Iris pigment epithelial cell (primary cell): ENCODE measurements at places on chromosomes 5 and 9.

DNA sequence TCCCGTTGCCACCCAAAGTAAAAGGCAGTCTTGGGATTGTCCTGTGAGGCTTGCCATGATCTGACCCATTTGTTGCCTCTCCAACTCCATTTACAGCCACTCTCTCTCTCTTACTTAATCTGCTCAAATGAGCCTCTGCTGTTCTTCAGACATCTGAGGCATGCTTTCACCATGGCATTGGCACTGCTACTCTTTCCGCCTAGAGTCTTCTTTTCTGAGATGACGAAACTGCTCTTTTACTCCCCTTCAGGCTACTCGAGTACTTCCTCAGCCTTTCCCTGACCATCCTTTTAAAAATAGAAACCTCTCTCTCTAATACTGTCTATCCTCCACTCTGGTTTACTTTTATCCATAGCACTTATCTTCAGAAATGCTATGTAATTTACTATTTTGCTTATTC is 9.0 kb downstream of the FOCAD start:
- DNase-seq, result peak; percentile 47

GRCh38 chr5:107969847-107970246 is 299.1 kb upstream of the EFNA5 start:
- no peak for DNase-seq

- DNase-seq, result no peak
Measured at GRCh38 chr5:137265457-137265856, 233.7 kb downstream of the SPOCK1 start.

DNA sequence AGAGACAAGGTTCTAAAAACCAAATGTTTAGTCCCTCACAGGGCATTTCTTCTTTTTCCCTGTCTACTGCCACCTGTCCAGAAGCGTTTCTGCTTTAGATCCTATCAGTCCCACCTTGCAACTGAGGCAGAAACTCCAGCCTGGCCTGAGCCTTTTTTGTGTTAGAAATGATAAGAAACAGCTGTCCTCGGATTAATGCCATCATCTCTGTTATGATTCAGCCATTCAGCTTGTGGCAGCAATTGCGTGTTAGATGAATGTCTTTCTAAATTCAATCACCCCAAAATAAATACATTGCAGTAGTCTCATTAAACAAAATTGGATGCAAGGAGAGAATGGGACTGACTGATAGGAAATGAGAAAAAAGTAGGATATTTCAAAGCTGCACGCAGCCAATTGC is 28.3 kb upstream of the FRMPD1 start:
- no peak for DNase-seq

- peak; percentile 79 for DNase-seq
Measured at GRCh38 chr5:98872674-98873073, 56.1 kb downstream of the CHD1 start.

- peak; percentile 47 for DNase-seq
Measured at GRCh38 chr5:87411973-87412629, 629 bp downstream of the CCNH start.

GRCh38 chr9:95463148-95464060 is 53.4 kb downstream of the PTCH1 start:
- DNase-seq, result peak; percentile 3

DNA sequence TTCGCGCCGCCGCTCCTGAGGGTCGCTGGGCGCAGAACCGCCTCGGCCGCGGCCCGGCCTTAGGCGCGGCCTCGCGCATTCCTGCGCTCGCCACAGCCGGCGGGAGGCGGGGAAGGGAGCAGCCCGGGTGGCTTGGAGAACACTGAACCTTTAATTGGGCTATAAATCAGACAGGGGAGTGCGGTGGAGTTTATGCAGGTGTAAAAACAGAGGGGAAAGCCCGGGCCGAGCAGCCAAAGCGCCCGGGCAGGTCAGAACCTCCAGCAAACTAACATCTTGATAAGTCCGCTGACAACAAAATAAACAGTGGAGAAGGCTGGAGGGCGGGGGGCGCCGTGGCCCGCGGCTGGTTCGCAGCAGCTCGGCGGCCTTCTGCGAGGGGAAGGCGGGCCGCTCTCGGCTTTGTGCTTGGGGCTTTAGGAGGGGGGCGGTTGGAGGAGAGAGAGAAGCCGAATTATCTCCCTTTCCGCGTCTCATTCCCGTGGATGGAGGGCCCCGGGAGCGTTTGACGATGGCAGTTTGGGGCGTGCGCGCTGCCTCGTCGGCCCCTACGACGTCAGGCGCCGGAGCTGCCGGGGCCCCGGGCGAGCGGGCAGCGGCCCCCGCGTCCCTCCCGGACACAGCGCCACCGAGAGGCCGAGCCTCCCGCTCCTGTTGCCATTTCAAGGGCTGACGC is 11.3 kb downstream of the FOXD1 start:
- DNase-seq, result peak; percentile 44

- no peak for DNase-seq
Measured at GRCh38 chr9:82912645-82913044, 150.3 kb downstream of the RASEF start.

DNA sequence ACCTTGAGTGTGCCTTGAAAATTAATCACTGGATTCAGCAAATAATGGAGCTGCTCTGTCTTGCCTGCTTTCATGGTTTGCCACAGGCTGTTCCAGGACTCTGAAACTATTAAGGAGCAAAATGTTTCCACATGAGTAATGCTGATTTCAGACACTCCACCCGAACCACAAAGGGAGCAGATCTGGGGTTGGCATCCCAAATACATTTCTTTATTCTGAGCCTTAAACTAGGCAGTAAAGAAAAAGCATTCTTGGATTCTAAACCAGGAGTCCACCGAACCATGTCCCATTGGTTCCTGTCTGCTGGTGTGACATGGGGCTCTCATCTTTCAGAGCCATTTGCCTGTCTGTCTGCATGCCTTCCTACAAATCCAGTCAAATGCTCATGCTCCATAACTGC is 10.1 kb upstream of the C1QTNF3 start:
- peak; percentile 74 for DNase-seq

DNA sequence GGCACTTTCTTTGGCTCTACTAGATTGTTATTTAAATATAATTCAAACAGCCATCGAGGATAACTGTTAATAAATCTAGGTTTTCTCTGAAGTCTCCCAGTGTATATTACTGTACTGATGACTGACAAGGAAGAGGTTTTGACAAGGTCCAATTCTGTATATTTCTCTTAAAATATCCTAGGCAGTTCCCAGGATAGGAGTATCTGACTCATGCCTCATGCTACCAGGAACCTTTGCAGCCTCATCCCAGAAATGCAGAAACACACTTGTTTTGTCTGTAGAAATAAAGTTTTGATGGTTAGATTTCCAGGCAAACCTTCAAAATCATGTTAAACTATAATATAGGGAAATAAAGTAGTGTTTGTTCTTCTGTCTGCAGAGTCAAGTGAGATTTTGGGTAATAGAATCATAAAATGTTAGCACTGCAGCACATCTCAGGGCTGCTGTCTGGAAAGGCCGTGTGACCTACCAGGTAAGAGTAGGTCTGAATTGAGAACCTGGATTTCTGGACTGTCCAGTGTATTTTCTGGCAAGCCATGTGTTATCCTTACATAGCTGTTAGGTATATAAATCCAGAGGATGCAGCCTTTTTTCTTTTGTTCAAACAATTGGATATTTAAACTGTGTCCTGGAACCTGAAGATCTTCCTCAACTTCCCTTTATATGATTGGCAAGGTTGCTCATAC is 8.3 kb downstream of the UBE2D2 start:
- peak; percentile 55 for DNase-seq

DNA sequence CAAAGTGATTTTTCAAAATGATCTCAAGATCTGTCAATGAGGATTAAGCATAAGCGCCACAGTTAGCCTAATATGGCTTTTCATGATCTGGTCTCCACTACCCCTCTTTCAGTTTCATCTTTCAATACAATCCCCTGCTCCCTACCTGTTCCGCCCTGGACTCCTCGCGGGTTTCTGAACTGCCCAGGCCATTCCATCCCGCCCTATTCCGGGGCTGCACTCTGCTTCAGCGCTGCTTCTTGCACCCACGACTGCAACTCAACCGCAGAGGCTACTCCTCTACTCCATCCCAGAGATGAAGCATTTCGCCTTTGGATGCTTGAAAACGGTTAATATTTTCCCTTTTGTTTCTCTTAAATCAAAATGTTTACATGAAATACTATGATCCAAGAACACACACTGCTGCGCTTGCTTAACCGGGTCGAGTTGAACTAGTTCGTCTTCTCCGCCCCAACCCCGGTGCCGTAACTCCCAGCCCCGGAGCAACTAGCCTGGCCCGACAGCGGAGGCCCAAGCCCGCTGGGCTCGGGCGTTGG is 716 bp upstream of the OTULIN start:
- DNase-seq, result no peak
